ENCODE measurements at places on chromosomes 16 and 17. TPM values are rescaled to one million over a fixed set of nuclear protein-coding genes. Genes with fewer than 3 reads are reported as not detected.

KCNJ16 gene
- 1.5 TPM for polyA plus RNA-seq

GID4 gene
- 3.6 TPM for polyA plus RNA-seq

KANSL1 gene
- 88.1 TPM for polyA plus RNA-seq

MPG gene
- polyA plus RNA-seq: 70.9 TPM

ADAD2 gene
- polyA plus RNA-seq: not detected

SLC35G6 gene
- not detected for polyA plus RNA-seq

CSH1 gene
- polyA plus RNA-seq: not detected

ST6GALNAC1 gene
- not detected for polyA plus RNA-seq

OVCA2 gene
- polyA plus RNA-seq: 54.4 TPM

TOM1L1 gene
- 7.4 TPM for polyA plus RNA-seq

SLC13A2 gene
- not detected for polyA plus RNA-seq

ALOX12 gene
- not detected for polyA plus RNA-seq

CA7 gene
- not detected for polyA plus RNA-seq

KRTAP1-1 gene
- polyA plus RNA-seq: not detected

CACNG4 gene
- 32.9 TPM for polyA plus RNA-seq

SLC12A3 gene
- polyA plus RNA-seq: 0.09 TPM

TBX4 gene
- not detected for polyA plus RNA-seq

PHOSPHO1 gene
- polyA plus RNA-seq: not detected

LITAFD gene
- polyA plus RNA-seq: not detected

CCR7 gene
- not detected for polyA plus RNA-seq

HP gene
- polyA plus RNA-seq: not detected

KRT20 gene
- polyA plus RNA-seq: not detected

CEP295NL gene
- polyA plus RNA-seq: not detected

FGF11 gene
- polyA plus RNA-seq: 16.4 TPM

HLF gene
- 0.70 TPM for polyA plus RNA-seq

KRT27 gene
- polyA plus RNA-seq: not detected

ASPHD1 gene
- polyA plus RNA-seq: 38.9 TPM

NUDT7 gene
- 13.9 TPM for polyA plus RNA-seq

KRT40 gene
- polyA plus RNA-seq: not detected

NPIPB9 gene
- polyA plus RNA-seq: 3.5 TPM

CLEC19A gene
- polyA plus RNA-seq: not detected

DRC3 gene
- polyA plus RNA-seq: 1.3 TPM

Measured in neural cell (in vitro differentiated cells).